Right lobe of liver (tissue), 6 donors: ENCODE measurements at places on chromosomes 2 and 18. TPM values are rescaled to one million over a fixed set of nuclear protein-coding genes. Genes with fewer than 3 reads are reported as not detected.

The SCYGR7 gene
- total RNA-seq = not detected

The CXCR4 gene
- 3.7 TPM for total RNA-seq

The ABHD1 gene
- total RNA-seq = 1.00 TPM

The DQX1 gene
- total RNA-seq = not detected

The SAG gene
- not detected for total RNA-seq

The CAD gene
- 13.3 TPM for total RNA-seq

The HNMT gene
- 55.2 TPM for total RNA-seq

The ECEL1 gene
- 0.86 TPM for total RNA-seq

The EHD3 gene
- 6.6 TPM for total RNA-seq

The RESP18 gene
- total RNA-seq = not detected

The ATP6V1B1 gene
- total RNA-seq = not detected

The SNED1 gene
- total RNA-seq = 7.4 TPM

The ABCG8 gene
- total RNA-seq = 64.0 TPM

The COLEC12 gene
- total RNA-seq = 0.27 TPM
